Nasal cavity respiratory epithelium epithelial cell of viscerocranial mucosa (primary cell): ENCODE measurements at places on chromosomes 4 and X. TPM values are rescaled to one million over a fixed set of nuclear protein-coding genes. Genes with fewer than 3 reads are reported as not detected.

The KLHL4 gene
- total RNA-seq = under 0.01 and 0.64 TPM in 2 replicates

The FRMD7 gene
- not detected in 2 replicates for total RNA-seq

The BTK gene
- total RNA-seq = not detected in 2 replicates

The TIGD2 gene
- total RNA-seq = 19.6 and 21.2 TPM in 2 replicates

The GABRA4 gene
- total RNA-seq = not detected in 2 replicates

The TMEM187 gene
- total RNA-seq = 5.1 and 7.5 TPM in 2 replicates

The FABP2 gene
- not detected in 2 replicates for total RNA-seq

The RBBP7 gene
- total RNA-seq = 108 and 144 TPM in 2 replicates

The TEX13B gene
- total RNA-seq = not detected in 2 replicates
